Right ventricle myocardium inferior (tissue), 1 donor: ENCODE measurements at places on chromosomes 5 and 9. TPM values are rescaled to one million over a fixed set of nuclear protein-coding genes. Genes with fewer than 3 reads are reported as not detected.

- DNase-seq, result no peak
Measured at GRCh38 chr5:68303754-68304420, 88.3 kb downstream of the PIK3R1 start.

The PPP2R2B gene
- 0.43 TPM for total RNA-seq

The NEUROG1 gene
- not detected for total RNA-seq

The SMIM33 gene
- not detected for total RNA-seq

DNA sequence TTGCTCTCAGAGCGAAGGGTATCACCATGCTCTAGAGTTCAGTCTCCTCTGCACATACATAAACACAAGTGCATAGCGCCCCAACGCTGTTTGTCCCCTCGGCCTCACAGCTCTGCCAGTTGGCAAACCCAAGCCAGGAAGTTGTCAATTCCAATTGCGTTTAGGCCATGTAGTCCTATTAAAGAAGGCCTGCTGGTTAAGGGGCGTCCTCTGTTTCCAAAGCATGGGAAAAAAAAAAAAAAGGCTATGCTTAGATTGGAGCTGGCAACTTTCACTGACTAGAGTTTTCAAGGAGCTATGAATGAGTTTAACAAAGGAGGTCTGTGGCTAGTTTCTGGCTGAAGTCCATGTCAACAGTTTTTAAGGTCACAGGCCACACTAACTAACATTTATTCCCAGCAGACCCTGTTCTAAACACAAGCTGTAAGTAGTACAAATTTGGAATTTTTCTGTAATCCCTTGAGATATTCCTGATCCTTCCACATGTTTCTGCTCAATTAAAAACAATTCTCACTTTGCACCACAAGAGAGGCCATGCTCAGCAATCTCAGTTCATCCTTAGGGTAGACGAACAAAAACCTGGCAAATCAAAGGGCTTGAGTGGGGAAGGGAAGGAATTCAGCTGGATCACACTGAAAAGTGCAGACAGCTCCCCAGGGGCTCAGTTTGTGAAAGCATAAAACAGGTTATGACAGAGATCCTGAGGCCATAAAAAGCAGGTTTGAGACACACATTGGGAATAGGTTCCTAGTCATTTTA, 187.7 kb downstream of the DENND1A start:
- DNase-seq, result peak; percentile 70

GRCh38 chr5:111248571-111248970, 24.4 kb downstream of the CAMK4 start:
- no peak for DNase-seq
